Left hindlimb (tissue), 1 donor: ENCODE measurements at places on chromosomes 2 and 18.

DNA sequence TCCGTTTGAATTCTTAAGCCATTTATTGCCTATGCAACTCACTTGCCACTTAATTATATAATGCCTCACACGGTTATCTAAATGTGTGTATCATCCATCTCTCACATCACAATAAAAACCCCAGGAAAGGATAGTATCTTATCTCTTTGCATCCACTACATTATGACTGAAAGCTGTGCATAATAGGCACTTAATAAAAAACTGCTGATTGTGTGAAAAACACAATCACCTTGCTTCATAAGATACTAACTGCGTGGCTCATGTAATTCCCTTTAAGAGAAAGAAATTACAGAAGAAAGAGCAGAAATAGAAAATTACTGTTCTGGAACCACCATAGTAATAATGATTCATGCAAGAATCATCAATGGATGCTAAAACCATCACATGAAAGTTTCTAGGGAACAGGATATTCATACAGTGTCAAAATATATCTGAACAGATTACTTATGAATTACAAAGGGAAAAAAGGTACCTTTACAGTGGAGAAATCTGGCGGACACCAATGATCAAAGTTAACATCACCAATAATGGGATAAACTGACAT lies 29.3 kb downstream of the CUL3 start:
- no peak for DNase-seq

- DNase-seq: no peak
Observed at GRCh38 chr2:46385786-46386577, 88.8 kb downstream of the EPAS1 start.

GRCh38 chr2:189500456-189501160 lies 59.3 kb downstream of the WDR75 start:
- no peak for DNase-seq

GRCh38 chr2:15673919-15674636 lies 82.4 kb downstream of the DDX1 start:
- DNase-seq: no peak

DNA sequence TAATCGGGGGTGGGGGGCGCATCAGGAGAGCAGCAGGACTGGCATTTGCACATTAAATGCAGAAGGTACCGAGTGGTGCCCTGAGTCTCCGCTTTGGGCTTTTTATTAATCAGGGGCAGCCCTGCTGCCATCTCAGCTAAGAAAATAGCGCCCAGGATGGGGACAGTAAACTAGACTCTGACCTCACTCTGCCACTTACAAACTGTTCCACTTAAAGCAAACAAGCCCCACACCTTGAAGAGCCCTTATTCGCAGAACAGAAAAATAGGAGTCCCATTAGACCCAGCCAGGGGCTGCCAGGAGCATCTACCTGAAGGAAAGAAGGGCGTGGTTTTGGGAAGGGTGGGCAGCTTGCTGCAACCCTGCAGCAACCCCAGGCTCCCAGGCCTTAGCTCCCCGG lies 165.3 kb downstream of the TNS1 start:
- no peak for DNase-seq

DNA sequence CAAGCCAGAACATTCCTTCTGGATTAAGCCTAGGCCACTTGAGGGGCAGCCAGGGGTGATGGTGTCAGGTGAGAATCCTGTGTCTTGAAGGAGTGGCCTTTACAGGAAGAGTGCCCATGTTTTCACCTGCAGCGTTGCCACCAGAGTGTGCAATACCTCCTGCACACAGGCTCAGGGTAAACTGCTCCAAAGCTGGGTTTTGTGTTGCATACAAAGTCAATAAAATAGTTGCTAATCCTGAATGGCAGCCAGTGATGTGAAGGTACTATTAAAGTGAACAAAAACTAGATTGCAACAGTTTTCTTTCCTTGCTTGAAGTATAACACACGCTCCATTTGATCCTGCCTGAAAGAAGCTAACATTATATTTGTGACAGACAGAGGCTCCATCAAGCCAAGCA lies 64.4 kb upstream of the NRP2 start:
- DNase-seq: no peak

DNA sequence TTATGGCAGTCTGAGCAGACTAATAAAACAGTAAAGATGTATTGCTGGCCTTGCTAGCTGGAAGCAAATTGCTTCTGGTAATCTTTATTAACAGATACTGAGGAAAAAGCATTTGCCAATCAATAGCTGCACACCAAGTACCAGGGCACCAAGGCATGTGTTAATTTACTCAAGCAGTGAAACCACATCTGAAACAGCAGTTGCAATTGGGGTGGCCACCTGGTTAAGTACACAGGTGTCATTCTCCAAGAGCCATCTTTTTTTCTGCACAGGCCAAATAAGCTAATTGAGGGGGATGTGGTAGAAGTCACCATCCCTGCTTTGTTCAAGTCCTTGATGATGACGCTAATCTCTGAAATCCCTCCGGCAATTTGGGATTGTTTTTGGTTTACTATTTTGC lies 8.6 kb upstream of the SEH1L start:
- DNase-seq: no peak

GRCh38 chr2:173410579-173410978 lies 55.9 kb downstream of the CDCA7 start:
- DNase-seq: no peak

- DNase-seq: no peak
Observed at GRCh38 chr2:8322634-8323033, 359.2 kb upstream of the ID2 start.

DNA sequence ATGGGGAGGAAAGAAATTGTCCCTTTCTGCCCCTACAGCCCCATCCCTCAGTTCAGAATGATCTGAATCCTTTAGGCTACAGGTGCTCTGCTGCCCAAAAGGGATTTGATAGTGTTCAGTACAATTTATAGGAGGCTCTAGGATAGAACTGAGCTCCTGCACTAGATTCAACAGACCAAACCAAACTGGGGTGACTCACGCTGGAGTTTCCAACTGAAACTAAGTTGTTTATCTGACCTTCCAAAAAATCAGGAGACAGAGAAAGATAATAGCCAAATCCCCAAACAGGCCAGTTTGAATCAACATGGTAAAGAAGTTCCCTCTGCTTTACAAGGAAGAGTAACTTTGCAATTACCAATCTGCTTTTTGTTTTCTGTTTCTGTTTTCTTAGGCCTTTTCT lies 72.7 kb upstream of the MBOAT2 start:
- no peak for DNase-seq

- DNase-seq: no peak
Observed at GRCh38 chr2:164134336-164134735, 398.5 kb upstream of the FIGN start.

- no peak for DNase-seq
Observed at GRCh38 chr2:197452754-197453122, 614 bp upstream of the COQ10B start.

GRCh38 chr2:239908744-239909143 lies 116.4 kb downstream of the NDUFA10 start:
- no peak for DNase-seq

DNA sequence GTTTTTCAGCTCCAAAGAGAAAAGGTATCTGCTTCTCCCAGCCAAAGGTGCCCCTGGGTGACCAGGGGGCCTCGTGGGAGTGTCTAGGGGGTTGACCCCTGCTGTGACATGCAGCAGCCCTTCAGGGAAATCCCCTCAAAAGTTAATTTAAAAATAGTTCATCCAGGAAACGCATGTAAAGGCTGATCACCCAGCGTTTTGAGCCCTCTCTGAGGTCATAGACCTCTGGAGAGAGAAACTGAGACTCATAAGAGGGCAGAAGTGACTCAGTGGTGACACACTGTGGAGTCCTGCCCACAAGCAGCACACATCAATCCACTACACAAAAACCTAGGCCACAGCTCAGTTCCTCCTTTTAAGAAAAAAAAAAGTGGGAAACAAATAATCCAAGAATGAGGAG lies 11.9 kb downstream of the GAL3ST2 start:
- no peak for DNase-seq
